ENCODE measurements at places on chromosomes 16 and 17.

DNA sequence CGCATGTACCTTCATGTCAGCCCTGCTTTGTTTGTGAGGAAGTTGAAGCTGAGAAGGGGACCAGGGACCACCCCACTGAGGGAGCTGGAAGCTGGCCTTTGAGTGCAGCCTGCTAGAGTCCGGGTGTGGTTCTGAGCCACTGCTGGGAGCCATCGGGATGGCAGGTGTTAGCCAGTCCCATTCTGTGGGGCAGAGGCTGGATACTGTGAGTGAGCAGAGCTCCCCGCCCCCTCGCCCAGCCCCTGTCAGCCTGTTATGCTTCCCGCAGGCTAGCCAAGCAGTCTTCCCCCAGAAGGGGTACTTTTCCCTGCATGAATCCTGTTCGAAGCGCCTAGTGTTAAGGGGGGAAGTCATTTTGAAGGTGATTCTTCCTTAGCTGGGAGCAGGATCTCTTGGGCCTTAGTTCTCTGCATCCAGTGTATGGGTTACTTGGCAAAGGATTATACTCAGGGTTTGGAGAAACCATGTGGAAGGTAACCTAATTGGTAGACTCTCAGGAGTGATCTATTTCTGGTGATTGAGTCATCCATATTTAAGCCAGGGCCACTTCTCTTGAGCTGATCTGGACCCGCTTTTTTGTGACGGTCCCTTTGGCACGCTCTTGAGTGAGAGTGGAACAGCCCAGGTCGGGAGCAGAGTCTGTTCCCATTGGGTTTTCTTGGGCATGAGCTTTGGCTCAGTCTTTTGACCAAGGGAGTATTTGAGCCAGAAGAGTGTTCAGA is 23.8 kb downstream of the AKAP1 start:
- no peak for DNase-seq

- DNase-seq, result no peak
These were observed 20.8 kb upstream of the ZFHX3 start for GRCh38 chr16:73068541-73069401.

DNA sequence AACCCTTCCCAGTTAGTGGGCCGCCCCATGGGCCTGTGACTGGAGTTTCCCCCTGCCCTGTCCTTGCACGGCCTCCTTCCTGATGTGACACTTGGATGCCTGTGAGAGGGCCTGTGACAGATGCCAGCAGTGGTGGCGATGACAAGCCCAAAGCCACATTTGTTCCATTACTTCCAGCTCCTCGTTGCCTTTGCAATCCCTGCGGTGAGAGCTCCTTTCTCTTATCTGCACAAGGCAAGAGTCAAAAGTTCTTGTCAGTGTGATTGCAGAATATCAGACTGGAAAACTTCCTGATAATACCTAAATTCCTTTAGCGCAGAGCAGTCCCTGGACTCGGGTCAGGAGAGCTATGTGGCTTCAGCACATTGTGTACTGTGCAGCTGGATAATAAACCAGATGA is 54.4 kb upstream of the ARHGAP44 start:
- DNase-seq, result peak; percentile 35

- no peak for DNase-seq
These were observed 188.7 kb upstream of the TNRC6C start for GRCh38 chr17:77769762-77770161.

GRCh38 chr16:22235839-22236745 is 30.0 kb downstream of the EEF2K start:
- DNase-seq, result no peak

DNA sequence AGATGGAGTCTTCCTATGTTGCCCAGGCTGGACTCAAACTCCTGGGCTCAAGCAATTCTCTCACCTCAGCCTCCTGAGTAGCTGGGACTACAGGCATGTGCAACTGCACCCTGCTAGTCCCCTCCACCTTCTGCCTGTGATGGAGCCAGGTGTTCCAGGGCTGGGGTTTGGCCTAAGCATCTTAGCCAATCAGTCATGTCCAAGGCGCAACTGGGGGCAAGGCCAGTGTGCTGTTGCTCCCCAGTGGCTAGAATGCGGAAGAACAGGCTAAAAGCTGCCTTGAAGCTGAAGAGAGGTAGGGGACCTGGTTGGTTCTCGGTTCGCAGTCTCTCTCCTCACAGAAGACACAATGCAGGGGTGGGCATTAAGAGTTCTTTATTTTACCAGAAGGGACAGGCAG is 18.6 kb downstream of the FLOT2 start:
- peak; percentile 69 for DNase-seq

DNA sequence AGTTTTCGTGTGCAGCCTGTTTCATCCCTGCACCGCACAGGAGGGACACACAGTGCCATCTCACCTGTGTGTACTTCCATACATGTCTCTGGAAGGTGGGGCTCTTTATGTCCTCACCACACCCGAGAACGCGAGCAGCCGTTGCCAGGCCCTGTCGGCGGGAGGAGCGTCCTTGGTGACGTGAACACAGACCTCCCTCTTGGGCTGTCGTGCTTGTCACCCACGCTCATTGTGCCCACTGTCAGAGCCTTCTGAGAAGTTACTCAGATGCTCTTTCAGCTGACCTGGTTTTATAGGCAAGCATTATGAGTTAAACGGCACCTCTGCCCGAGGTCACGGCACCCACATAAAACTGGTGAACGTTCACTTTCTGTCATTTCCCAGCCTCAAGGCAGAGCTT is 40.2 kb downstream of the ZNF750 start:
- no peak for DNase-seq

- peak; percentile 62 for DNase-seq
These were observed 5.7 kb downstream of the ZNF319 start for GRCh38 chr16:57994778-57995177.

DNA sequence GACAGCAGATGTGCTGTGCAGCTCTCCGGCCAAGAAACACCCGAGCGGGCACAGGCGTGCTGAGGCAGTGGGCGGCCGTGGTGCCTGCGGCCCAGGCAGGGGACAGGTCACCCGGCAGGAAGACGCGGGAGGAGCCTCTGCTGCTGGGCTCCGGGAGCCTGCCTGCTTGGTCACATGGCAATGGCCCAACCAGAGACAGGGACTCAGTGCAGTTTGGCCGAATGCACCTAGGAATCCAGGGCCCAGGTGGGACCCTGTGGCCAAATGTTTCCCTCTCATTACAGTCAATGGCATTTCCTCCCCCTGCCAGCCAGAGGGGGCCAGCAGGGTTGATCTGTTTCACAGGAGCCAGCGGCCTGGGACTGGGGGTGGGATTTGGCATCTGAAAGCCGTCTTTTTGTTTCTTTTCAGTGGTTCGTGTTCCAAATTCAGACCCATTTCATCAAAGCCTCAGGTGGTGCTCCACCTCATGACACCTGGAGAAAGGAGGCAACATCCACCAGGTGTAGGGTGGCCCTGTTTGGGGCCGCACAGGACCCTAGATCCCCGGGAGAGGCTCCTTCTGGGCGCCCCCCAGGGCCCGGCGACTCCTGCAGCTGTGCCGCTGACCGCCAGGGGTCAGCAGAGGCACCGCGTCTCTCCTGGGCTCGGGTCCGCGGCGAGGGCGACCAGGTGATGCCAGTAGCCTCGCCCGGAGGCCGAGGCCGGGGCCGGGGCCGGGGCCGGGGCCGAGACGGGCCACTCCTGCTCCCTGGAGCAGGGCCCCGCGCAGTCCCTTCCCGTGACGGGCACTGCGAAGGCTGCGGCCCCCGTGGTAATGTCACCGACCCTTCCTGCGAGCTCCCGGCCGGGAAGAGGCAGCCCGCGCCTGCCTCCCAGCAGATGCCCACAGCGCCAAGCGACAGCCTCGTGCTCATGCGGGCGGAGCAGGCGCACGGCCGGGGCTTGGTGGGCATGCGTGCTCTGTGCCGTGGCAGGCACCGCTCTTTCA is 118.5 kb downstream of the C16orf78 start:
- DNase-seq, result peak; percentile 63

- no peak for DNase-seq
These were observed 163.9 kb downstream of the ZFHX3 start for GRCh38 chr16:72884037-72884436.

DNA sequence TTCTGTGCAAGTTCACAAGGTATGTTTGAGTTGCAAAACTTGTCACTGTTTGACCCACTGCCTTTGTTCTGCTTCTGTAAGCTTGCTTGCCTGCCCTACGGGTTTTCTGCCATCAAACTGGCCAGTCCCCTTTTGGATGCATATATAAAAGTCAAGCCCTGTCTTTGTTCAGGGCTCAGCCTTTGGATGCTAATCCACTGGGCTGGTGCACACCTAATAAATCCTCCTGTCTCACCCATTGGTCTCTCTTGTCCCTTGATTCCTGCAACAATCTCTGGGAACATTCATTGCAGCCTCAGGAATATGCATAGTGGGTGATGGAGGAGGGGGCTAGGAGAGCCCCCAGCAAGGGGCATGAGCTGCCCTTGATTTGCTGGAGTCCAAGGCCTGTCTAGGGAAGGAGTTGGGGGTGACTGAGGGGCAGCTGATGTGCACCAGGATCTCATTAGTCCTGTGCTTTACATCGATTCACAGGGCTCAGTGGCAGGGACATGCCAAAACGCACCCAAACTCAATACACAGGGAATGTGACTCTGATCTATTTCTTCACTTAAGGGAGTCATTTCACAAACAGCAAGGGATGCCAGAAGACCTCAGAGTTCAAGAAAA is 225.4 kb upstream of the NLRP1 start:
- DNase-seq, result no peak

GRCh38 chr16:51755577-51756355 is 604.7 kb upstream of the SALL1 start:
- no peak for DNase-seq

- peak; percentile 28 for DNase-seq
These were observed 69.9 kb downstream of the IRX5 start for GRCh38 chr16:55000595-55000994.

- no peak for DNase-seq
These were observed 10.2 kb upstream of the C17orf78 start for GRCh38 chr17:37365589-37365988.

DNA sequence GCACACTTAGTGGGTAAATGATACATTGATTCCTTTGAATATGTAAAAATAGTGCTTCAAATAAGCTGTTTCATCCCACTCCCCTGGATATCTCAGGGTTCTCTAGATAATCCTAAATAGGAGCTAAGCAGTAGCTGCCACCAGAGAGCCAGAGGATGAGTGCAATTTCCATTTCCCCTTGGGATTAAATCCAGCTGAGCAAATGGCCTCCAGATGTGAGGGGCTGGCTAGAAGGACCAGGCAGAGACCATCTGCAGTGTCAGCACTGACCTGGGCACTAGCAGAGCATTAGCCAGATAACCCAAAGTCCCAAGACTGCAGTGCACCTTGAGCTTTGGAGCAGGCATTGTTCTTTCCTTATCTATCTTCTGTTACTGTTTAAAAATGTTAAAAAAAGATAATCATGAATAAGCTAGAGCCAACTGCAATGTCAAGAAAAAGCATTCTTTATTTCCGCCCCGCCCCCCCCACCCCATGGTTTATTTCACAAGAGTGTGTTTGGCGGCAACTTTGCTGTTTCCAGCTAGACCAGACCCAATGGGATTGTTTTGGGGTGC is 19.5 kb downstream of the GPR179 start:
- peak; percentile 4 for DNase-seq

DNA sequence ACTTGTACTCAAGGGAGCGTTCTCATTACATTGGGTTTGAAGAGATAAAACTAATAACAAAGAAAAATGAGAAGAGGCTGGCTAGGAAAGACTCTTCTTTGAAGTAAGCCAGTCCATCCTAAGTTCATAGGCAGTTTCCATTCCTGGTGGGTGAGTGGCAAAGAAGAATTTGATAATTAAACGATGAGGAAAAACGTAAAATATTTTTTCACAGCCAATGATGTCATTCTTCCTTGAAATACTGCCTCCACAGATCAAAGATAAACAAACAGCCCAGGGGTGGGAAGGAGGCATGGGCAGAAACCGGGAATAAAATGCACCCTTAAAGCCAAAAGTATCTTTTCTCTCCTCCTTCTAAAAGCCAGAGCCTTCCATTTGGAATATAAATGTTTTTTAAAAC is 346.6 kb downstream of the PMP22 start:
- no peak for DNase-seq

GRCh38 chr16:48734220-48734619 is 124.2 kb upstream of the N4BP1 start:
- DNase-seq, result no peak

DNA sequence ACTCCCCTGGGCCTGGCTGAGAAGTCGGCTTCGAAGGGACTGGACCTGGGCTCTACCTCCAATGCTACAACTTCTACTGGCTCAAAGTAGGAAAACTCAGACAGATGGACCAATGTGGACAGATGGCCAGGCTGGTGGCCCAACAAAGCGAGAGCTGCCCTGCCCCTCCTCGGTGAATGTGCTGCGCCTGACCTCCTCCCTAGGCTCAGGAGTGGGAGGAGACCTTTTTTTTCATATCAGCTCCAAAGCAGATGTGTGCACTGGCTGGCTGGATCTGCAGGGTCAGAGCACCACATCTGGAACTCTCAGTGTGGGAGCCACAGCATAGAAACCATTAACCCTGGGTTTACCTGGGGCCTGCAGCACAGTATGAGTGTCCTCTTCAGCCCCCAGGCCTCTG is 20.8 kb downstream of the ATP6V0D1 start:
- DNase-seq, result no peak

- DNase-seq, result no peak
These were observed 1.4 kb upstream of the TBC1D24 start for GRCh38 chr16:2473446-2473926.

- no peak for DNase-seq
These were observed 16.6 kb upstream of the CES1 start for GRCh38 chr16:55849536-55849935.

- DNase-seq, result peak; percentile 79
These were observed 246.2 kb downstream of the KATNIP start for GRCh38 chr16:27795992-27796614.

- DNase-seq, result no peak
These were observed 1468.6 kb downstream of the CDH11 start for GRCh38 chr16:63653044-63653839.

- DNase-seq, result peak; percentile 77
These were observed 114.0 kb downstream of the C16orf95 start for GRCh38 chr16:87203060-87203656.

GRCh38 chr16:29985271-29985811 is 10.1 kb downstream of the HIRIP3 start:
- no peak for DNase-seq
